ENCODE measurements at places on chromosomes 1 and 21.
A peak's percentile ranks its signal among the peaks of the same experiment; 100 is the strongest.

DNA sequence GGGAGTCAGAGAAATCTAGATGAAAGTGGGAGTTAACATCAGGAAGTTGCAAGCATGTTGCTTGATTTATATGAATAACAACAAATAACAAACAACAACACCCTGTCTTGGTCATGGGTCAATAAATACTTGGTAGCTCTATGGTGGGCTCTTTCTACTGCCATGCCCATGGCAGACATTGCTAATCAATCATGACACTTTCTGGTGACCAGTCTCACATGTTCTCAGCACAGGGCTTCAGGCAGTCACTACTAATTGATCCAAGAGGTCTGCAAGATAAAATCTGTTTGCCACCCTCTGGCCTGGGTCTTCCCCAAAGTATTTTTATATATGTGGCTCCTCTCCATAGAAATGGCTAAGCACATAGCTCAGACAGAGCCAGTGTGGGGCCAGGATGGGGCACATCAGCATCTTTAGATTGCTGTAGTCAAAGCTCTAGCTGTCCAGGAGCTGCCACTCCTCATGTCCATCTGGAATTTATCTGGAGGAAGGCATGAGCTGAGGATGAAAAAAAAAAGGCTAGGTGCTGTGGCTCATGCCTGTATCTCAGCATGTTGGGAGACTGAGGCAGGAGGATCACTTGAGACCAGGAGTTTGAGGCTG lies 51.2 kb downstream of the STUM start:
- DNase-seq, result no peak

DNA sequence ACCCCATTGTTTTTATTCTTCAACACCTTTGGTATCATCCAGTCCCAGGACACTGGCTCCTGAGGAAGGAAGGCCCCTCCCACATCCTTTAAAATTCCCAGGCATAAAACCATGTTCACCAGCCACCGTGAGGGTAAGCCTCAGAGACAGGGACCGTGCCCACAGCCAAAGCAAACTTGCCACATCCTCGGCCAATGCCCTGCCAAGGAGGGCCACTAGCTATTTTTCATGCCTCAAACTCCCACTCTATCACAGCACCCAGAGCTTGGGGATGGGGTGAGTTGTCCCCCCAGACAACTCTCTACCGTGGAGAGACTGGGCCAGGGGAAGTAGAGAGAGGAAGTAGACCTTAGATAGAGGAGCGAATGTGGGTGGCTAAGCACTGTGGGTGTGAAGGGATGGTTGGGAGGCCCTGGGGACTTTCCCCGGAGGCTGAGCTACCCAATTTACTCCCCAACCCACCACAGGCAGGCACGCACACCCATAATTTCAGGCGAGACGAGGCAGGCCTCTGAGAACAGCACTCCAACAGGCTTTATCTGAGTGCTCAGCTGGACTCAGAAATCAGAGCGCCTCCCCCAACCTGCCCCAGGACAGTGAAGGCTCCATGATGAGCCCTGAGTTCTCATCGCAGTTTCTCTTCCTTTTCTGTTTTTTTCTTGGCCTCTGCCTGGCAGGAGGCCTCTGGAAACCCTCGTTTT lies 15.9 kb upstream of the BTG2 start:
- DNase-seq, result peak; percentile 82

DNA sequence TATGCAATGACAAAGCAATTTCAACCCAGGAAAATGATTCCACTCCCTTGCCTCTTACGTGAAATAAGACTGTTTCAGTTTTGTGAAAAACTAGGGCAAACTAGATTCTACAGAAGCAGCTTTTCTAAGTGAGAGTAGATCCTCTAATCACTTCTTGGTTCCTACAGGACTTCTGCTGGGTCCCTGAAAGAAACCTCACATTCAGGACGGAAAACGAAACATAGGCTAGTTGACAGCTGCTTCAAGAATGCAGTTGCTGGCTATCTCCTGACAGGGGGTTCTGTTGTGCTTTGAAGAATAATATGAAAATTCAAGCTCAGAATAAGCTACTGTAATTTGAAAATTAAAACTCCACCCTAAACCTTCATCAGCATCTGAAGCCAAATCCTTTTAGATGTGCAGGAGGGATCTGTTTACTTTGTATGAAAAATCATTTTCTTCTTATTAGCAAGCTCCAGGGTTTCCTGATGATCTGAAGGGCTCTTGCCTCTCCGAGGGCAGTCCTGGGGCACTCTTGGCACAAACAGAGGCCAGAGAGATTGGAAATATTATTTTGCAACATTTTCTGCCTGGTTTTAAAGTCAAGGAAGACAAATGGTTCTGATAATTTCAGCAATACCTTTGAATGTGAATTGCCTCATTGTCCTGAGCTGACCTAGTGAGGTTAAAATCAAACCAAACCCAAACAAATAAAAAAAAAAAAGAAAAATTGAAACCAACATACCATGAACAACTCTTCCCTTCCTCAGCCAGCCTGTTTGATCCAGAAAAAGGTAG lies 55.0 kb downstream of the NTMT2 start:
- no peak for DNase-seq

GRCh38 chr21:35007348-35007747 lies 41.8 kb downstream of the RUNX1 start:
- no peak for DNase-seq

DNA sequence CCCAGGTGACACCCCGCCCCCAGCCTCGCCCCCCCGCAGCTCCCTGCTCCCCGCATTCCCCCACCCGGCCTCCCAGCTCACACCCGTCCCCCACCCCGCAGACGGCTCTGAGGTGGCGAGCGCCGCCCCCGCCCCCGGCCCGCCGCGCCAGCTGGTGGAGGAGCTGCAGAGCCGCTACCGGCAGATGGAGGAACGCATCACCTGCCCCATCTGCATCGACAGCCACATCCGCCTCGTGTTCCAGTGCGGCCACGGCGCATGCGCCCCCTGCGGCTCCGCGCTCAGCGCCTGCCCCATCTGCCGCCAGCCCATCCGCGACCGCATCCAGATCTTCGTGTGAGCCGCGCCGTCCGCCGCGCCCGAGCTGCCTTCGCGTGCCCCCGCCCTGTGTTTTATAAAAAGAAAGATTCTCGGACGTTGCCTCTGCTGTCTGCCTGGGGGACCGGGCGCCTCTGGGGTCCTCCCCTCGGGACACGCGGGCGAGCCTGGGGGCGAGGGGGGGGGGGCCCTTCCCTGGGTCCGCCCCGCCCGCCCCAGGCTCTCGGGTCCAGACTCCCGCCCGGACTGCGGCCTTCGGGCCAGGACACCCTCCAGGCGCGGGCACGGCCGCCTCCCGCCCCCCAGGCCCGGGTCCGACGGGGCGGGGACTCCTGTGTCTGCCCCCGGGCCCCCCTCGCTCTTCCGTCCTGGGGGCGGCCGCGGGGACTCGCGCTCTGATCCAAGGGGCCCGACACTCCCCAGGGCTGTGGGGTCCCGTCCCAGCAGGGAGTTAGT lies 1.6 kb upstream of the MMP23B start:
- peak; percentile 95 for DNase-seq

- no peak for DNase-seq
These were observed at the start of gene ACOT11 for GRCh38 chr1:54547601-54548388. ACOT11 (plus strand) TSS chr1:54548228; CDS start chr1:54548310, 82 bp downstream.

DNA sequence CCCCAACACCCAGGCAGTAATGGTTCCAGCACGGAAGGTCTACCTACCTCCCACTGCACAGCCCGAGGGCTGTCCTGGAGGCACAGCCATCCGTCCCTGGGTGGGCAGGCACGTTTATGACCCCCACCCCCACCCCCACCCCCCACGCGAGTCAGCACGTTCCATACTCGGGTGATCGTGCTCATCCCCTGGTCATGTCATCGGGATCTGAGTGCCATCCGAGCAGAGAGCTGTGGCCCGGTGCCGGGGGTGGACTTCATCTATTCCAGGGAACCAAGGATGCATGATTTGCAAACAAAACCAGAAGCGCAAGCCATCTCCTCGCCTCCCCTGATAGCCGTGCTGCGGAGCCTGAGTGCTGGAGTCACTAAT lies 1.1 kb downstream of the TSPEAR start:
- no peak for DNase-seq

DNA sequence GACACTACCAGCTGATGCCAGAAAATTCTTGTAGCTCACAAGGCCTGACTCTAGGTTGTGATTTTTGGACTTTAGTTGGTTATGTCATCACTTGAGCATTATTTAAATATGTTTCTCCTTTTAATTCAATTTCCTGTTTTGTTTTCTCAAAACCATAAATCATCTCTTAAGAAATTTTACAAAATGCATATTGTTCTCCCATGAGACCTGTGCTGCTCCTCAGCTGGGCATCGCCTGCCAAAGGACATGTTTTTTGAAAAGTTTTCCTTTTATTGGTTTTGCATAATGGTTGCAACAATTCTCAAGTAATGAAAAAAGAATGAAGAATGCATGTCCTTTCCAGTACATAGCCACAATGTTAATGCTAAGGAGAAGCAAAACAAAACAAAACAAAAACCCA lies 204.7 kb upstream of the LYPLAL1 start:
- no peak for DNase-seq

- DNase-seq, result no peak
These were observed 14.8 kb upstream of the METTL18 start for GRCh38 chr1:169809370-169810095.

GRCh38 chr1:153210206-153210605 lies 7.0 kb downstream of the LELP1 start:
- no peak for DNase-seq

DNA sequence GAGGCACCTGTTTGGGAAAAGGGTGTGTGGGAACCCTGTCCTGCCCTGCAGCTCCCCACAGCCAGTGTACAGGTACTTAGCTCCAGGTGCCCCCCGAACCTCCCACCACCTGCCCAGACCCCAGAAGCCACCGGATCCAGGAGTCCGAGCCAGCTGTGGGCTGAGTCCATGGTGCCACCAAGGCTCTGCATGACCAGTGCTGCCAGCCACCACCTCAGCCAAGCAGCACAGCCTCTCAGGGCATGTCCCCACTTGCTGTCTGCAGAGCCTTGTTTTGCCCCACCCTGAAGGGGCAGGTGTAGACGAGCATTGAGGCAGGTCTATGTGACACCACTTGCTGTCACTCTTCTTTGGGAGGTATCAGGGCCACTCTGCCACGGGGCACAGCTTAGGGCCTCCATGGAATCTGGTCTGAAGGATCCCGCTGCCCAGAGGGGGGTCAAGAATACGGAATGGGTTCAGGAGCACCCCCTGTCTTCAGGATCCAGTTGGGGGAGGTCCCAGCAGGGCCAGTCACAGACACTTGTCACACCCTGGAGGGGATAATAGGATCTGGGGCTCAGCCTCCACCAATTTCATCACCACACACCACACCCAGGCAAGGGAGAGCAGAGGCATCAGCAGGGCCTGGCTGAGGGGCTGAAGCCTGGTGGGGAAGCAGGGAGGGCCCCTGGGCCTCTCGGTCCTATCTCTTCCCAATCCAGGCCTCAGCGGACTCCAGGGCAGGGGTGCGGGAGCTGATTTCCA lies 27.7 kb downstream of the ARHGEF19 start:
- DNase-seq, result no peak

- no peak for DNase-seq
These were observed 43.6 kb downstream of the RAP1GAP start for GRCh38 chr1:21625390-21626190.

- DNase-seq, result no peak
These were observed 818.0 kb downstream of the LTN1 start for GRCh38 chr21:28174701-28175100.

DNA sequence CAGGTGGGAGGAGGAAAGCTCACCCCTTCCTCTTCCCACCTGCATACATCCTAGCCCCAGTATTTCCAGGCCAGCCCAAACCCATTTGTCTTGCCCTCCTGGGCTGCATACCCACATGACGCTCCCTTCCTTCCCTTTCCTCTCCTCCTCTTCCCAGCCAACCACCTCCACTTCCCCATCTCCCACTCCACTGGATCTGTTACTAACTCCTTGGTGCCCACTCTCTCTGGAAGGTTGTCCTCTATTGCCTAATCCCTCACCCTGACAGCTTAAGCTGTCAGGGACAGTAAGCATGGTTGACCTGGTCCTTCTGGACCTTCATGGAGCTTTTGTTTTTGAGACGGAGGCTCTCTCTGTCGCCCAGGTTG lies 23.0 kb upstream of the SYNC start:
- no peak for DNase-seq

DNA sequence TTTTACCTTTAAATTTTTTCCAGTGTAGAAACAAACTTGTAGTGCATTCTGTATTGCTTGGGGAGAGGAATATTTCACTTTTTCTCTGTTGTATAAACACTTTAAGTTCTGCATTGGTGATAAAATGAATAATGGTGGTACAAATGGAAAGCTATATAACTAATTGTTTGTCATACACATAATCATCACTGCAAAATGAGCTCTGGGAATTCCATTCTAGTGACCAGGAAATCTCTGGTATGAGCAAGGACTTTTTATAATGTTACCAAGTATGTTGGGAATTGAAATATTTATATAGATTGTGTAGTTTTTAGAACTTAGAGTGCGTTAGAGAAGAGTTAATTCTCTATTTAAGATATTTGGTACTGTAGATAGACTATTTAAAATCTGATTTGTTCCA lies 5.0 kb upstream of the FMN2 start:
- DNase-seq, result no peak

DNA sequence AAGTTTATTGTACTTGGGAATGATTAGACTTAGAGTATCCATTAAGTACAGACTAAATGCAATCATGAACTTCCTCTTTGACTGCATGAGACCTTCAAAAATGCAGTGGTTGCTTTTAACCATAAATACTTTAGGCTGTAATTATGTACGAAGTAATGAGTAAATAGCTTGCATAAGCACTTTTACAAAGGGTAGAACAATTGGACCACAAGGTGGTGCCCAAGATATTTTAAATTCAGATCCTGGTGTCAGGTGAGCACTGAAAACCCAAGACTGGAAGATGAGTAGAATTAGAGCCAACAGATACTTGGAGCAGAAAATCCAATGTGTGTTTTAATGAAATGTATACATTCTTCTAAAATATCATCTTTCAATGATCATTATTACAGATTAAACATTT lies 43.4 kb upstream of the RHOU start:
- DNase-seq, result no peak

All from activated T-helper 1 cell treated with Interleukin-2 at 50 U/mL for 16 hours (primary cell).